ENCODE measurements at places on chromosomes 3 and 15.

GRCh38 chr3:12796171-12797123 is at the start of gene CAND2:
CAND2 (plus strand) TSS chr3:12796680; CDS start chr3:12796721, 41 bp downstream.
- peak; percentile 22 for DNase-seq

GRCh38 chr3:41304593-41304992 is 105.3 kb downstream of the CTNNB1 start:
- no peak for DNase-seq

- no peak for DNase-seq
These were observed 11.8 kb downstream of the MITF start for GRCh38 chr3:69751074-69751476.

DNA sequence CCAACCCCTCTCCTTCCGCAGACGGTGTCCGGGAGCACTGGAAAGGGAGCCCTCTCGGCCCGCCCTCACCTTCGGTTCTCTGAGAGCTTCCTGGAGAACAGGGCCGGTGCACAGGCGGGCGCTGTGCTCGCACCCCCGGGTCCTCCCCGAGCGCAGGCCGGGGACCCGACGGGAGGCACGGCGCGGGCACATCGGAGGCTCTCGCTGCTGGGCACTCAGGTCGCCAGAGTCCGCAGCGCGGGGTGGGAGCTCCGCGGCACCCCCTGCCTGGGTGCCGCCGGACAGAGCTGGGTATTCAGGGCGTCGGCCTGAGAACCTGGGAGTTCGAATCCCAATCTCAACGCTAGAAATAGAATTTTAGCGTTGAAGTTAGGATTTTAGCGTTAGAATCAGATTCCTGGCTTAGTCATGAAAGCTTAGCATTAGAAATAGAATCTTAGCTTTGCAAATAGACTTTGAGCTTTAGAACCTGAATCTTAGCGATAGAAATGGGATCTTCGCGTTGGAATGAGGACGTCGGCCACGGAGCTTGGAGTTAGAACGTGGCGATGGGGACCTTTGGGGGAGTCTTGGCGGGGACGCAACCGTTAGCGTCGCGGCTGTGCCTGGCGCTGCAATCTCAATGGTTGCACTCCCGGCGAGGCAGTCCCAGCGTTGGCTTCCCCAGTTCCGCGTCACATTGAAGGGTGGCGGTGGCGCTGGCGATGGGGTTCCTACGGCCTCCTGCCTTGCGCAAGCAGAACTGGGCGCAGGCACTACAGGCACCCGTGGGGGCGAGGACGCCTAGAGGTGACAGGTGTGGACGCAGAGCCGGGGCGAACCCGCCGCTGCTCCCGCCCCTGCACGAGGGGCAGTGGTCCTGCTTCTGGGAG is 549 bp downstream of the TRH start:
- no peak for DNase-seq

GRCh38 chr3:156102267-156102931 is 18.0 kb upstream of the KCNAB1 start:
- DNase-seq, result no peak

DNA sequence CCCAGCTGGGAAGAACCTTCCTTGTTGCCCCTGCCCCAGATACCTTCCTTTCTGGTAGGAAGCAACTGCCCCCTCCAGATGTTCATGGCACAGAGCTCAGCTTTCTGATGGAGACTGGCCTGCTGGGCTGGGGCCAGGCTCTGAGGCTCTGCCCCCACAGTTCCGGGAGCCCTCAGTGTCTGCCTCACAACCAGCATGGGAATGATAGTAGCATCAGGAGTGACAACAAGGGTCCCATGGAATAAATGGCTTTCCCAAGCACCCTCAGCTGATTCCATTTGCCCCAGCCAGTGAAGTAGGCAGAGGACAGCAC is 65.6 kb upstream of the IQSEC1 start:
- DNase-seq, result no peak

DNA sequence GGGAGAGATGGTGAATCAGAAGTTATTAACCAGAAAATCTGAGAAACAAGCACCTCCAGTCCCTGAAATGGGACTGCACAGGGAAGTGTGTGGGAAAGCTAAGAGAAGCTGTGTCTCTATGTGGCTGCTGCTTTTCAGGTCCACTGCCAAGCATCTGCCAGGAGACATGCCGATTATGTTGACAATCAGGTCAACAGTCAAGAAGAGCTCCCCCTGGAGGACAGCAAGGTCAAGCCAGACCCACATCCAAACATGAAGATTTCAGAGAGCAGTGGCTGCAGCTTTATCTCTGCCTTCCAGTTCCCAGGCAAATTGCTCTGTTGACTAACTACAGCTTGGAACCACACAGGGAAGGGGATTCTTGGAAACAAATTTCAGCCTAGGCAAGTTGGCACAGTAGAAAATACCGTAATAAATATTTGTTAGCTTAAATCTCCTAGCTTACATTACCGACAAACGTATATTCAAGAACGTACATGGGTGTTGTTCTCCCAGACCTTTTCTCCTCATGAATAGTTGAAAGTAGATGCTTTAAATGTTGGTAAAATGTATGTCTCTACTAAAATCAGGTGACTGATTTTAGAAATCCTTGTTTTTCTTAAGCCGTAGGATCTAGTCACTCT is 394.5 kb upstream of the RARB start:
- no peak for DNase-seq

GRCh38 chr3:190537146-190537545 is 23.3 kb downstream of the IL1RAP start:
- no peak for DNase-seq

- no peak for DNase-seq
These were observed 230.6 kb upstream of the CNTN3 start for GRCh38 chr3:74845081-74845480.

DNA sequence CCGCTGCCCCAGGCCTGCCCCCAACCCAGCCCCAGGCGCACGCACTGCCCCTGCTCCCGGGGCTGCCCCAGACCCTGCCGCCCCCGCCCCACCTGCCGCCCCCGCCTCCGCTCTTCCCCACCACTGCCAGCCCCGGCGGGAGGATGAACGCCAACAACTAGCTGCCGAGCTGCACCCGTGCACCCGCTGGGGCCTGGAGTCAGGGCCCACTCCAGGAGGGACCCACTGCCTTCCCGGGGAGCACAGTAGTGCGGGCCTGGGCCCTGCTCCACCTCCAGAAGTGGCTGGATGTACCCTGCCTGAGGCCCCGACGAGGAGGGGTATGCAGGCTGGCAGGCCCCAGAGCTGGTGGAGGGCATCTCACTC is 10.9 kb downstream of the ZBTB47 start:
- no peak for DNase-seq

DNA sequence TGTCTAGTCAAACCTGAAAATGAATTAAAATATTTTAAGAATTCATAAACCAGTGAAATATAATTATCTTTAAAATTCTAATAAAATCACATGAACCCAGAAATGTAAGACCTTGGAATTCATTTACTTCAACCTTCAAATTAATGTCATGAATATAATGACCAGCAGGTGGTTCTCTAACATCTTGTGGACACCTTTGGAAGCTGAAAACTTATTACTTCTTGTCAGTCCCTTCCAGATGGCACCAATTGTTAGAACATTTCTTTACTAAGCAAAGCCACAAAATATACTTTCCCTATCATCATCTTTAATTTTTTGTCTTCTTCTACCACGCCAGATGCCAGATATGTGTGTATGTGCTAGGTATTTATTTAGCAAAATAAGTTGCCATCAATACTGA is 240.0 kb downstream of the MBNL1 start:
- DNase-seq, result no peak

GRCh38 chr15:71807691-71808091 is 2.7 kb upstream of the NR2E3 start:
- DNase-seq, result no peak

DNA sequence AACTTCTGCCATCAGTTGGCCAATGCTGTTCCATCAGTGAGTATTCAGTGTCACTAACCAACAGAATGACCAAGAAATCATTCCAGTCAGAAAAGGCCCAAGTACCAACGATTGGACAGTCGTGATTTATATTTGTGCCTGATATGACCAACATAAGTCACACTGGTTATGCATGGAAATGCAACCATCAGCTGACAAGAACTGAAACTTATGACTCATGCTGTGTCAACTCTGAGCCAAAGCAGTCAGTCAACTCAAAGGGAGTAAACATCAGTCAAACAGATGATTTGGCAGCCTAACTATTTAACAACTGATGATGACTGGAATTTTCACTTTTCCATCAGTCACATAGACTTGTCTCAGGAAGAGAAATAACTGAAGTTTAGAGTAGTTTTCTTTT is 142.4 kb downstream of the ANXA2 start:
- no peak for DNase-seq

- DNase-seq, result no peak
These were observed 148.9 kb upstream of the PEX5L start for GRCh38 chr3:180185650-180186049.

DNA sequence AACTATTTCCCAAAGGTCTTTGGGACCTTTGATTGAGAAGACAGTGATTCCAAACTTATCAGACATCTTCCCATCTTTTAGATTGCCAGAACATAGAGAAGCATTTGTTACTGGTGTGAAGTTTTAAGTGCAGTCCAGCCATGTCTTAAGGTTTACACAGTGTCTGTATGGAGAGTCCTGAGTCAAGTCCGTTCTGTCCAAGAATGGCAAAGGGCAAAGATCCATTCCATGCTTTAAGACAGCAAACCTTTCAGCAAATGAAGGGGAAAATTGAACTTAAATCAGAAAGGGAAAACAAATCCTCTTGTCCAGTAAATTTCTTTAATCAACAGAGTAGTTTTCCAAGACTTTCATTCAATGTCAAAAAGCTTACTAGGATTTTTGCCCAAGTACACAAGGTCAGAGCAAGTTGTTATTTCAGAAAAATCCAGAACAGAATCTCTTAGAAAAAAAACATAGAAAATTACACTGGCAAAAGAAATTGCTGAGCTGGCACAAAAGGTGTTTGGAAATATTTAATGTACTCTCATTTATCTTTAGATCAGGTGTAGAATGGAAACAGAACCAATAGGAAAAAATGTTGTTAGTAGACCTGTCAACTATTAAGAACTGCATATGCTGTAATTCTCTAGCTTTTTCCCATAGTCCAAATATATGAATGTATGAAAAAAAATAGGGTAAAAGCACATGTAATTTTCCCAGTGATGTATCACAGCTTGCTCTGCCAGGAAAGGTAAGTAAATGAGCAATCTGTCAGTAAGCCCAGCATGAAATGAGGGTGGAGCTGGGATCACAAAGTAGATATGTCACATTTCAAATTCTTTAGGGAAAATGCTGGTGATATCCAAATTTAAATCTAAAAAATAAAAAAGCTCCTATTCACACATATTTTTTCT is 1099.9 kb downstream of the TUSC7 start:
- DNase-seq, result no peak

GRCh38 chr3:122258757-122259371 is 66.2 kb upstream of the CSTA start:
- DNase-seq, result no peak

DNA sequence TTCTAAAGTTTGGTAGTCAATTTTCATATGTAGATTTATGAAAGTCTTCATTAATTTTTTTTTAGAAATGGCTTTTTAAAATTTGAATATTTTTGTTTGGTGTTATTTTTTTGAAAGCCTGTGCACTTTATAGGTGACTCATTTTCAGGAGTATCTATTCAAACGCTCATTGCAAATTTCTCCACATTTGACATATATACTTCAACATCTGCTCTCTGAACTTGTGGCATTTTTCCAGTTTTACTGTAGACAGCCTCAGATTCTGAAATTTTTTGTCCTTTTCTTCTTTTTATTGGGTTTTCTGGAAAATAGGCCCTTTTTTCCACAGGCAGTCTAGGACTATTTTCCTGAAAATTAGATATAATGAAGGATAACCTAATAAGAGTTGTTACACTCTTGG is 396.6 kb downstream of the RBMS3 start:
- DNase-seq, result no peak

- DNase-seq, result no peak
These were observed 59.4 kb downstream of the WNT5A start for GRCh38 chr3:55427739-55428138.

GRCh38 chr3:146262371-146263110 is 11.6 kb upstream of the PLSCR4 start:
- no peak for DNase-seq

DNA sequence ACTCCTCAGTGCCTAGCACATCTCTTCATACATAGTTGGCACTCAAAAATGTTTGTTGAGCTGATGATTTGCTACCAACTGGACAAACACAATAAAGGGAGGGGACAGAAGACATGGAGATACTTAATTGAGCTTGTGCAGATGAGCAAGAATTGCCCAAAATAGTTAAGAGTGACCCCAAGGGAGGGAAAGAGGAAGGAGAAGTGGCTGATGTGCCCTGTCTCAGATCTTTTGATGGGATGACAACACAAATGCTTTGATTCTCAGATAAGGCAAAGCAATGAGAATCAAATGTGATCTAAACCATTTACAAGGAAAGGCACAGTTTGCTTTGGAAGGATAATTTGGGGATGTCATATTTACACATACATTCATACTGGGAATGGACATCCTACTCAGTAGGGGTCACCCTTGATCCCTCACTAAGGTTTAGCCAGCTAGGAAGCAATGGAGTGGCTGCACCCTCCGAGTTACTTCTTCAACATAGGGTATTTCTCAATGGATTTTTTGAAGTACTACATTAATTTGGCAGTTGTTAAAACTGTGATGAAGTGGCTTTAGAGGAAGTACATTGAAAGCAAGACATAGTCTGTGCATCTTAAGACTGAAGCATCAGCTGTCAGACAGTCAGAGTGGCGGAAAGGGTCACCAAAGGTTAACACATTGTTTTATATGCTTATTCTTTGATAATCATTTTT is 21.9 kb upstream of the SSR3 start:
- no peak for DNase-seq

DNA sequence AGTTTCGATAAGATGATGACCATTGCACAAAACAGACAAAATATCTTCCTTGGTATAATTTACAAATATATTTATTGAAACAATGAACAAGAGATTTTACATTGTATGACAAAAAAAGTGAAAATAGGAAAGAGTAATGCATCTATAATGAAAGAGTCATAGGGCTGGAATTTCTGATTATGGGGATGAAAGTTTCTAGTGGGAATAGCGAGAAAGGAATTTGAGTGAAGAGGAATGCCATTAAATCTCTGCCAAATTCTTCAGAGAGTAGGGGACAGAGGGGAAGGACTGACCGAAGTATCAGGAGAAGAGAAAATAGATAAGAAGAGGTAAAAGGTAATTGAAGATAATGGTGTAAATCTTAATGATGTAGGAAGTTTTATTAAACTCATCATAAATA is 125.4 kb downstream of the VGLL3 start:
- no peak for DNase-seq

DNA sequence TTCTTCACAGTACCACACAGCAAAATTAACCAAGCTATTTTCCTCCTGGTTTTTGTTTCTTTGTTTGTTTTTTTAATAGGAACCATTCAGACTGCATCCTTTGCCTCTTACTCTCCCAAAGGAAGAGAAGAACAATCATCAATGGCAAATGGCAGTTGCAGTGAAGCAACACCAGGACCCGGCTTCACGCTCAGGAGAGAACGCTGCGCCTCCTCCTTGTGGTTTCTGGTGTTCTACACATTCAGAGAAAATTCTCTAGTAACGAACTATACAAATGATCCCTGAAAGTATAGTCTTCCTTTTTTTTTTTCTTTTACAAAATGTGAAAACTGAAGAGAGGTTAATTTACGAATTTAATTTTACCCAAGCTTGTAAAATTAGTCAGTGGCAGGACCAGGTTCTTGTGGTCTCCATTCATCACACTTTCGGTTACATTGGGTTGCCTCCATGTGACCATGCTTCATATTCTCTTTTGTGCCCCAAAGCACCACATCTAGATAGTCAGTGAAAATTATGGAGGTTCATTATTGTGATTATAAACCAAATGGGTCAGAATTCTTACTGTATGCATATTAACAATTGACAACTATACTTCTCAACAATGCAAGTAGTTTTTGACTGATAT is 10.6 kb upstream of the MINDY2 start:
- no peak for DNase-seq

- DNase-seq, result no peak
These were observed 32.2 kb downstream of the KAT2B start for GRCh38 chr3:20072422-20072821.

- DNase-seq, result no peak
These were observed 4.0 kb upstream of the CFAP100 start for GRCh38 chr3:126390751-126391150.

All from effector CD4-positive, alpha-beta T cell (primary cell).